Activated B cell treated with CpG ODN at 0.5 μM for 24 hours (primary cell): ENCODE measurements at places on chromosomes 7 and 10.

DNA sequence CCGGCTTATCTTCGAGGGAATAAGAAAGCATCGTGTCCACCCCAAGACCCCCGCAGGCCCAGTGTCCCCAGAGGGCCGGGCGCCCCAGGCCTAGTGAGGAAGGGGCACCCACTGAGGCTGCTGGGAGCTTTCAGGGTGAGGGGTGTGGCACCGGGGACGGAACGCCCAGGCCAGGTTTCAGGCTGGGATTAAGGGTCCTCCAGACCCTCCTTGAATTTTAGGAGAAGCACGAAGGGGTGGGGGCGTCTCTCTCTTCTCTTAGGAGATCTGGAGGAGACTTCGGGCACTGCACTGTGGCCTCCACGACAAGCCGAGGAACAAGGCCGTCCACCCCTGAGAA lies 96.8 kb downstream of the PDGFA start:
- no peak for DNase-seq

DNA sequence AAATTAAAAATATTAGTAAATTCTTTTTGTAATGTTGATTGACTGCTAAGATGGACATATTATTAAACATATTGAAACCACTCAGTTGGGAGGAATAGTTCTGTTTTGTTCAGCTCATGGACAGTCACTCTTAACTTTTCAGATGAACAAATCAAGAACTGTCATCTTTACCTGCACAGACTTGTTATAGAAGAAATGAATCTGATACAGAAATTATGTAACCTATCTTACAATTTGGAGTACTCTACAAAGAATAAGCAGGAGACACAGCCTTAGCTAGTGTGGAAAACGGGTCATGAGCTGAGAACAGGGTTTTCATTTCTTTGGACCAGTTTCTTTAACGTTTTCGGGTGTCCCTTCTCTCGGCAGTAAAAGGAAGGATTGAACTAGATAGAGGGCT lies 1.2 kb upstream of the ANLN start:
- no peak for DNase-seq

DNA sequence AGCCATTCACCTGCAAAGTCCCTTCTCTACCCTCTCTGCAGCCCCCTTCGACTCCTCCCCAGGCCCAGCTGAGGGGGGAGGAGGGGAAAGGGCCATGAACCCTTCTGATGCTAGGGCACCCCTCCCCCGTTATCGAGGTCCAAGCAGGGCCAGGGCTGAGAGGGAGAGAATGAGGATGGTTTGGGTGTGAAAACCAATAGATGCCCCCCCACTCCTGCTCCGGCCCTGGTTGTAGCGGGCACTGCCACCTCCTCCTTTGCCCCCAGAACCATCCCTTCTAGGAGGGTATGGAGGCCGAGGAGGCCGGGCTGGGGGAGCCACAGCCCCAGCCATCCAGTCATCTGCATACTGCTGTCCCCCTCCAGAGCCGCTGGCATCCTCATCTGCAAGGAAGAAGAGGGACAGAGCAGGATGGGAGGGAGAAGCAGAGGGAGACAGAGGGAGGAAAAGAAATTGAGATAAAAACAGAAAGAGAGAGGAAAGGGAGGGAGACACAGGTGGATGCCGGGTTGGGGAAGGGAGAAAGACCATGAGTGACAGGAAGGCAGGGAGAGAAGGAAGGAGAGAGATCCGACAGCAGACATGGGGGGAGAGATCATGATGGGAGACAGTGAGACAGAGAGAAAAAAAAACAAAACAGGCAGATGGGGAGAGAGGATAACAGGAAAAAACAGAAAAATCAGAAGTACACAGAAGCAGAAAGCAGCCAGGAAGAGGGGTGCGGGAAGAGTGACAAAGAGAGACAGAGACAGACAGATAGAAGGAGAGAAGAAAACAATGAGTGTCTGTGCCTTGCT lies 1.9 kb upstream of the GAL3ST4 start:
- DNase-seq = no peak

DNA sequence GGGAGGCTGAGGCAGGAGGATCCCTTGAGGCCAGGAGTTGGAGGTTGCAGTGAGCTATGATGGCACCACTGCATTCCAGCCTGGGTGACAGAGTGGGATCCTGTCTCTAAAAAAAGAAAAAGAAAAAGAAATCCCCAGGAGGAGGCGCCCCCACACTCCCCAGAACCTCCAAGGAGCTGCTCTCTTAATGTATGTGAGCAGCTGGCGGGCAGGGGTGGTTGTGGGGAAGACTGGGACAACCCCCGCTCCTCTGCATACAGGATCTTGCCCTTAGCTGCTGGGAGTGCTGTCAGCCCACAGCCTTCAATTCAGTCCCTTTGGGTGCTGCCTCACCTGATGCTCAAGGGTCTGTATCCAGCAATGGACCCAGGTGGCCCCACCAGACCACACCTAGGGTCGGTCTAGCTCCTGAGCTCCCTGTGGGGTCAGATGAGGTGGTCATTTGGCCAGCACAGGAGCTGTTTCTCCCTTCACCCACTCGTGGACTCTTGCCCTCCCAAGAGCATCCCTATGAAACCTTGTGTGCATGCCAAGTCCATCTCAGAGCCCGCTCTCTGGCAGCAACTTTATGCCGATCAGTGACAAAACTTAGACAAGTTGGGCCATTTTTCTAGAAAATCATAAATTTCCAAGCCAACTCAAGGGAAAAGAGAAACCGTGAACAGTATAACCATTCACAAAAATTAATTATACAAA lies 97.5 kb downstream of the CREM start:
- DNase-seq = no peak

DNA sequence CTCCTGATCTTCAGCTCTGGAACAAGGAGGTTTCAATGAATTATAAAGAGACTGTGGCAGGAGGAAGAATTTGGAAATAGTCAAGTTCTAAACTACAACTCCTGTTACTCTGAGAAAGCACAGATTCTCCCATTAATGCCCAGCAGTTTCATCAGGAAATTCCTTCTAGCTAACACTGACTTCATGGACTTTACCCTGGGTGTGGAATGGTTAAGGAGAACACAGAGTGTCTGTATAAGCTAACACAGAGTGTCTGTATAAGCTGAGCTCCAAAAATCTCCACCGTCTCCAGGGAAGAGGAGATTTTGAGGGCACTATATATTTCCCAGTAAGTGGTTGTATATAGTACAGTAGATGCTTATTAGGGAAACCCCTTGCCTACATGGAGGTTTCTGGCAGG lies 675.5 kb downstream of the XPNPEP1 start:
- no peak for DNase-seq

GRCh38 chr7:143379611-143380259 lies 1.4 kb upstream of the ZYX start:
- DNase-seq = no peak

DNA sequence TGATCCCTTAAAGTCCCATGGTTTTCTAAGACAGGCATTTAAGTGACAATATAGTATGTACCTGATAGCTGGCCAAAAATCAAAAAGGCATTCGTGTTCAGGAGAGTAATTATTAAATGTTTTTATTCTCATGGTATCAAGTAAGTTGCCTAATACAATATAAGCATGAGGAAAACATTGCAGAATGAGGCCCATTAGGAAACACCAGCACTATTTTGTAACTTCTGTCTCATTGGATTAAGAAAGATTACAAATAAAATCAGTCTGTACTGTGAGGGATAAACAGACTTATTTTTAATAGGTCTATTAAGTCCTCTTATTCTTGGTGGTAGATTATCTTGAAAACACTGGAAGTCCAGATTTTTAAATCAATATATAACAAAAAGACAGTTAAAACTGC lies 110.1 kb downstream of the SNX13 start:
- no peak for DNase-seq

GRCh38 chr7:49400891-49401550 lies 372.4 kb upstream of the VWC2 start:
- no peak for DNase-seq

DNA sequence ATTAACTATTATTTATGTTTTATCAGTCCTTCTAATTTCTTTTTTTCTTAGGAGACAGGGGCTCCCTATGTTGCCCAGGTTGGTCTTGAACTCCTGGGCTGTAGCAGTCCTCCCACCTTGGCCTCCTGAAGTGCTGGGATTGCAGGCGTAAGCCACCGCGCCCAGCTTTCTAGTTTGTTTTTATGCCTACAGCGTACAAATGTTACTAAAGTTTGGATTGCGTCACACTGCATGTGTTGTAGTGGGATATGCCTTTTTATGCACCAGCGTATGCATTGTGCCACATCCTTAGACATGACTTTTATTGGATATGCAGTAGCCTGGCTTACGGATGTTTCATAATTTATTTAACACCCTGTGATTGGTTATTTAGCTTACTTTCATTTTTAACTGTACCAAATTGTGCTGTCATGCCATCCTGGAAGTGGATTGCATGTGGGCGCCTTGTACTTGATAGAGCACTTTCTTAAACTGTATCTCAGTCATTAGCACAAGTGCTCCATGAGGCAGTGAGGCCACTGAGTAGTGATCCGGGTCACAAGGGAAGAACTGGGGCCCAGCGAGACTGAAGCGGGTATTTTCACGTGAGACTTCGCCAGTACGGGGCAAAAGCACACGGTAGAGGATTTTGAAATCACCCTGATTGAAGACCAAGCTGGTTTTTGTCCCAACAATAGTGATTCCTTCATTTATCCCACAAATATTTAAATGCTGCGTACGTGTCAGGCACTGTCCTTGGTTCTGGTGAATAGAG lies 165.0 kb downstream of the MGMT start:
- DNase-seq = no peak

DNA sequence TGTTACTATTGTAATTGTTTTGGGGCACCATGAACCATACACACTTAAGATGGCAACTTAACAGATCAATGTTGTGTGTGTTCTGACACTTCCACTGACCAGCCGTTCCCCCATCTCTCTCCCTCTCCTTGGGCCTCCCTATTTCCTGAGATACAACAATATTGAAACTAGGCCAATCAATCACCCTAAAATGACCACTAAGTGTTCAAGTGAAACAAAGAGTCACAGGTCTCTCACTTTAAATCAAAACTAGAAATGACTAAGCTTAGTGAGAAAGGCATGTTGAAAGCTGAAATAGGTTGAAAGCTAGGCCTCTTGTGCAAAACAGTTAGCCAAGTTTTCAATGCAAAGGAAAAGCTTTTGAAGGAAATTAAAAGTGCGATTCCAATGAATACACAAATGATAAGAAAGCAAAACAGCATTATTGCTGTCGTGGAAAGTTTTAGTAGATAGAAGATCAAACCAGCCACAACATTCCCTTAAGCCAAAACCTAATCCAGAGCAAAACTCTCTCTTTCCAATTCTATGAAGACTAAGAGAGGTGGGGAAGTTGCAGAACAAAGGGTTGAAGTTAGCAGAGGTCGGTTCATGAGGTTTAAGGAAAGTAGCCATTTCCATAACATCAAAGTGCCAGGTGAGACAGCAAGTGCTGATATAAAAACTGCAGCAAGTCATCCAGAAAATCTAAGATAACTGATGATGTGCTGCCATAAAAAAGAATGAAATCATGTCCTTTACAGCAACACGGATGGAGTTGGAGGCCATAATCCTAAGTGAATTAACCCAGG lies 90.6 kb downstream of the MTPN start:
- DNase-seq = no peak

DNA sequence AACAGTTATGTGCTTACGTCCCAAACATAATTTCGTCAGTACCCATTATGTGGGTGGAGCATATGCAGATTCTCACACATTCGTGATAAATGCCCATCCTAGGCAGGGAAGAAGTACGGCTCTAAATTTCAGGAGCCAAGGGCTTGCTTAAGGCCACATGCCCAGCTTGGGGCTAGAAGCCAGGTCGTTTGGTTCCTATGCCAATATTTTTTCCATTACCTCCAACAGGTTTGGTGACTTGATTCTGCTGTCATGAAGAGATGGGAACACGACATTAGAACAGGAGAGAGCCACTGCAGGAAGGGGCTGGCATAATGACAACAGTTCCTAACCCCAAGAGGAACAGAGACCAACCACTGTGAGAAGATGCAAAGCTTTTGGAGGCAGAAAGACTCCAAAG lies 85.1 kb downstream of the HIPK2 start:
- DNase-seq = no peak

DNA sequence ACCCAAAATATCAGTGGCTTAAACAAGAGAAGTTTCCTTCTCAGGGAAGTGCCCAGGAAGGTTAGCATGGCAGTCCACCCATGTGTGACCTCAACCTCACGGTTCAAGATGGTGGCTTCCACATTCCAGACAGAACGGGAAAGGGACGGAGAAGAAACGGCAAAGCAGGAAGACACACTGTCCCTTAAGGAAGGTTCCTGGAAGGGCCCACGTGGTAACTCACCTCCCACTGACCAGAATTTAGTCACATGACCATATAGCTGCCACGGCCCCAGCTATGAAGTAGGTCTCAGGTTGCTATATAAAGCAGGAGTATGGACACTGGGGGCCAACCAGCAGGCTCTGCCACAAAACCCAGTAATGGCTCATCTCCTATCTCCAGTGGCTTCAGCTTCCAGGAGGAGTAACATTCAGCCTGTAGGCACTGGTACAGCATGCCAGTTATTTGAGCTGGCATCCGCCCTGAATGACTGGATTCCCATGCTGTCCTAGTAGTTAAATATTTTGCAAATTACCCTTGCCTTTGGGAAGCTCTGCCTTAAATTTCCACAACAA lies 278.5 kb upstream of the KLF14 start:
- DNase-seq = no peak

GRCh38 chr10:111102359-111102837 lies 25.6 kb downstream of the ADRA2A start:
- no peak for DNase-seq

DNA sequence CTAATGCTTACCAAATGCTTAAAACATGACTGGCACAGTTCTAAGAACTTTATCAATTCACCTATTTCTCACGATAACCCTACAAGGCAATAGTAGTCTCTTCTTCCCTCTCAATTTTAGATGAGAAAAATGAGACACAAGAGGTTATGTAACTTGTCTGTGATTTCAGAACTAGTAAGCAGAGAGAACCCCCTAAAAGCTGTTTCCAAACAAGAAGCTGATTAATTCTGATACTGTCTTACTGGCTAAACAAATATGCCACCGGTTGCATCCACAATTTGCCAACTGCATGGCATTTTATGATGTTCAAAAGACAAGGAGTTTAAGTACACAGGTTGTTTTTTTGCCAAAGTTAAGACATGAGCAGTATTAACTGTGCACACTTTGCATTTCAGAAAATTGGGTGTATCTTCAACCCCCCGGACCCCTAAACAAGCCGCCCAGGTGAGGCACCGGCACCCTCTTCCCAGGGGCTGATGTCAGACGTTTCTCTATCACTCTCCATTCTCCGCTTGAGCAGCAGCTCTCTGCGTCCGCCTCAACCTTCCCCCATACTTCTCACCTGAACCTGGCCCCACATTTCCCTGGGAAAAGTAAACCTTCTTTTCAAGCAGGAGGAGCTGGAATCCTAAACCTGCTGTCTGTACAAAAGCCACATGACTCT lies 21.7 kb downstream of the RSU1 start:
- DNase-seq = no peak

DNA sequence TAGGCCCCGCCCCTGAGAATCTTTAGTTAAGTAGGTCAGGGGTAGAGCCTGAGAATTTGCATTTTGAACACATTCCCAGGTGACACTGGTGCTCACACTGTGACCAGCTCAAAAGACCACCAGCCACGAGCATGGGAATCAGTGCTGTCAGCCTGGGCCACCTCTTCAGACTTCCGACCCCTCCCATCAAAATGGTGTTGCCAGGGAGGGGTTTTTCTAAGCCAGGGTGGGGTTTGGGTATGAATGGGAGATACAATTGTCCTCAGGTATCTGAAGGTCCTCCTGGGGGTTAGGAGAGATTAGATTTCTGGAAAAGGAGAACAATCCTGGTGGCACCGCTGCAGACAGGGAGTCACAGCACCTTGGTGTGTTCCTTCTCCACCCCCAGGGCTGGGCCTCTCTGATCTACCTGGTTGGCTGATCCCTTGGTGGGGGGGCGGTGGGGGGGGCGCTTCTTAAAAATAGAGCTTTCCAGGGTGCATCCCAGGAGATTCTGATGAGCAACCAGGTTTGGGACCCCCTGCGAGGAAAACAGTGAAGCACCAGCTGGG lies 111.5 kb upstream of the ANLN start:
- no peak for DNase-seq

- DNase-seq = no peak
Measured at GRCh38 chr7:50814166-50814565, 31.5 kb upstream of the GRB10 start.
